ENCODE measurements at places on chromosomes 6 and 20. TPM values are rescaled to one million over a fixed set of nuclear protein-coding genes. Genes with fewer than 3 reads are reported as not detected.
A peak's percentile ranks its signal among the peaks of the same experiment; 100 is the strongest.

DNA sequence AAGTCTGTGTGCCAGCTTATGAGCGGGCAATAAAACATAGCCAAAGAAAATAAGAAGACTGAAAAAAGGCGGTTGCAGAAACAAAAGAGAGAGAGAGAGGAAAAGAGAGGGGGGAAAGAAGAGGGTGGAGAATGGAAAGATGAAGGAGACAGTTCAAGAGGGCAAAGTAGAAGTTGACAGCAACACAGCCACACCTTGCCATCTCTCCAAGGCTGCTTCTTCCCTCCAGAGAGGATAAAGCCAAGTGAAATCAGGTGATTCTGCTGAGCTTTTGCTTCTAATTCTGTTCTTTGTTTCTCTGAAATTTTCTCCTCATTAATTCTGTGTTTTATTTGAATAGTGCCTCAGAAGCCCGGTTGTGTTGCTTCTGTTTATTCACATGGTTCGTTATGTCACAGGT, 48.5 kb downstream of the PTPRK start:
- H3K27me3 ChIP-seq = no peaks in the 10 kb centered on the region
- DNase-seq = no peak
- no peaks in the 10 kb centered on the region for H3K36me3 ChIP-seq
- H3K27ac ChIP-seq = no peak overlapping the region

- H3K27ac ChIP-seq = no peak overlapping the region
- H3K27me3 ChIP-seq = no peaks in the 10 kb centered on the region
- H3K4me3 ChIP-seq = no peak overlapping the region
- no peaks in the 10 kb centered on the region for H3K4me1 ChIP-seq
- no peaks in the 10 kb centered on the region for H3K36me3 ChIP-seq
- no peak for DNase-seq
These were observed 86.3 kb downstream of the SLC22A23 start for GRCh38 chr6:3370361-3371221.

DNA sequence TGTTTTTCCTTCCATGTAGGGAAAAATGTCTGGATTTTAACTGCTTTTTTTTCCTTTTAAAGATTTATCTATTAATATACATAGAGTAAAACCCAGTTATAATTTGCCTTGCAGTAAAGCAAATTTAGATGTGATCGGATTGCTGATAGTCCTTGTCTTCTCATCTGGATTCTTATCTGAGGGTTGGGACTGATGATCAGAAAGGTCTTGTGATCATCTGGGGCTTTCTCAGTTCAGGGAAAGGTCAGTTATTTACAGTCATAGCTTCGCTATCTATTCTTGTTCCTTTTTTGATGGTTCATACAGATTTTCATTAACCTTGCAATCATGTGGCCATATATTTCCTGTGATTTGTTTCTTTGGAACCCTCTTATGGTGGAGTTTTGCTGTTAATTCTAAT, 63.8 kb upstream of the CLDN20 start:
- DNase-seq = no peak
- no peak overlapping the region for H3K27ac ChIP-seq
- no peak overlapping the region for H3K4me3 ChIP-seq
- no peaks in the 10 kb centered on the region for H3K36me3 ChIP-seq
- no peaks in the 10 kb centered on the region for H3K27me3 ChIP-seq

DNA sequence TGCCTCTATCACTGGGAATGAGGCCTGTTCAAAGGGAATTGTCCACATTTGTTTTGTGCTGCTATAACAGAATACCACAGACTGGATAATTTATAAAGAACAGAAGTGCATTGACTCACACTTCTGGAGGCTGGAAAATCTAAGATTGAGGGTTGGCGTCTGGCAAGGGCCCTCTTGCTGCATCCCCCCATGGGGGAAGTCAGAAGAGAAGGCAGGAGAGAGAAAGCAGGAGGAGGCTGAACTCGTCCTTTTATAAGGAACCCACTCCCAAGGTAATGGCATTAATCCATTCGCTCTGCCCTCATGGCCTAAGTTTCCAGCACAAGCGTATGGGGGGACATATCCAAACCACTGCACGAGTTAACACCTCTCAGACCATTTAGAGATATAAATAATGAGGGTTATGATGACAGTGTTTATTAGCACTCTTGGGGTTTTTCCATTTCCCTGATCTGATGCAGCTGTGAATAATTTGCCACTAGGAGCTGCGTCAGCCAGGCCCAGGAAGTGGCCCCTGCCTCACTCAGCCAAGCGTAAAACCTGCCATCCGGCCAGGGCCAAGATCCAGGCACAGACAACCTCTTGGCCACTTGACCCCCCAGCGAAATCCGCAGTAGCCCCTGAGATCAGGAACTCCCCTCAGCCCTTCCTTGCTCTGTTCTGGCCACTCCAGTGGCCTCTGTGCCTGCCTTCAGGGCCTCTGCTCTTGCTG, 14.2 kb upstream of the SLCO4A1 start:
- H3K4me1 ChIP-seq = peaks cover 14% of the 10 kb centered on the region
- no peak overlapping the region for H3K27ac ChIP-seq
- DNase-seq = peak; percentile 10
- H3K36me3 ChIP-seq = no peaks in the 10 kb centered on the region
- no peak overlapping the region for H3K4me3 ChIP-seq

DNA sequence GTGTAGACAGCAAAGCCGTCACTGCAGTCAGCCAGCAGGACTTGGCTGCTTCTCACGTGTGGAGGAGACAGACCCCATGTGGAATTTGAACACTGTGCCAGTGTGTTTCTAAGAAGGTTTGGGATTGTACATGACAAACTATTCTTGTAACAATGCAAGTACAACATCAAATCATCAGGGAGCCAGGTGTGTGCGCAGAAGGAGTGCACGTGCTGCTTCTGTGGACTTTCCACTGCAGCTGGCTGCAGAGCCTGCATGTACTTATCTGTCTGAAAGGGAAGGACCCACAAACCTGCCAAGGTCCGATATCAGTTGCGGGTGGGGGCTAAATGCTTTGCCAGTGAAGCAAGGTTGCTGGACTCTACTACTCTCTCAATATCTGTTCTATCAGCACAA, 211.6 kb downstream of the WDR27 start:
- H3K27me3 ChIP-seq = no peaks in the 10 kb centered on the region
- no peak overlapping the region for H3K4me3 ChIP-seq
- H3K4me1 ChIP-seq = no peaks in the 10 kb centered on the region
- H3K36me3 ChIP-seq = no peaks in the 10 kb centered on the region
- DNase-seq = peak; percentile 39

The BPIFB4 gene
- not detected for total RNA-seq

The TMEM244 gene
- total RNA-seq = not detected

The PTGIS gene
- 22.0 TPM for total RNA-seq

The VSTM2L gene
- total RNA-seq = 9.6 TPM

- no peak overlapping the region for H3K4me3 ChIP-seq
- no peaks in the 10 kb centered on the region for H3K27me3 ChIP-seq
- H3K36me3 ChIP-seq = no peaks in the 10 kb centered on the region
- no peak for DNase-seq
- H3K4me1 ChIP-seq = no peaks in the 10 kb centered on the region
These were observed 23.0 kb upstream of the CD24 start for GRCh38 chr6:106997392-106998158.

- no peak overlapping the region for H3K4me3 ChIP-seq
- no peak overlapping the region for H3K27ac ChIP-seq
- H3K4me1 ChIP-seq = no peaks in the 10 kb centered on the region
- DNase-seq = no peak
- no peaks in the 10 kb centered on the region for H3K27me3 ChIP-seq
These were observed 987.7 kb downstream of the GRIK2 start for GRCh38 chr6:102381203-102381602.

DNA sequence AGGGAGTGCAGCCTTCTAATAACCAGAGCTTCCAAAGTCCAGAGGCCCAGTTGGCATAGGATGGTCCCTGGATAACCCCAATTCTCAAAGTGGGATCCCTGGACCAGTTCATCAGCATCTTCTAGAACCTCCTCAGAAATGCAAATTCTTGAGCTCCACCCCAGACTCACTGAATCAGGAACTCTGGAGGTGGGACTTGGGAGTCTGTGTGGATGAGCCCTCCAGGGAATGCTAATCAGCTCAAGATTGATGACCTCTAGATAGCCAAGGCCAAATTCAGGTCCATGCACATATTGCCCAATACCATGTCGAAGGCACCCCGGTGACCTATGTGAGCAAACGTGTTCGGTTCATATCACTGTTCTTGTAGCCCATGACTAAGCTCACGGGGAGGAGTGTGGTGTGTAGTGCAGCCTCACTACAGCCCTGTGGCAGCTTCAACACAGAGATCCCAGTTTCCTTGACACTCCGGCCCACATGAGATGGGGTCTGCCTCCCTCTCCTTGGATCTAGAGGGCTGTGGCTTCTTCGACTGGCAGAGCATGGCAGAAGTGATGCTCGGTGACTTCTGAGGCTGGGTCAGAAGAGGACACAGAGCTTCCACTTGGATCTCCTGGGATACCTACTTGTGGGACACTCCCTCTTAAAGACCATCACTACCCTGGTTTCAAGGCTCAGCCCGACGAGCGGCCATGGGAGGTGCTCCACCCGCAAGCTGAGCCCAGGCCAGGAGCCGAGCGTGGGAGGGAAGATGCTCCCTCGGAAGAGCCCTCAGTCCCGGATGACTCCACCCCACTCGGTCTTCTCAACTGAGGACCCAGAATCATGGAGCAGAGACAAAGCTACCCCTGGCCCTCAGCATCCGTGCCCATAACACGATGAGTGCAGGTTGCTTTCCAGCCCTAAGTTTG, 151.1 kb upstream of the CST7 start:
- H3K4me3 ChIP-seq = no peak overlapping the region
- H3K36me3 ChIP-seq = no peaks in the 10 kb centered on the region
- H3K27ac ChIP-seq = no peak overlapping the region
- H3K4me1 ChIP-seq = no peaks in the 10 kb centered on the region
- no peak for DNase-seq

The C6orf58 gene
- total RNA-seq = not detected

GRCh38 chr6:93317592-93317991, 101.8 kb downstream of the EPHA7 start:
- H3K4me1 ChIP-seq = no peaks in the 10 kb centered on the region
- no peak overlapping the region for H3K4me3 ChIP-seq
- no peak for DNase-seq
- no peaks in the 10 kb centered on the region for H3K36me3 ChIP-seq
- no peaks in the 10 kb centered on the region for H3K27me3 ChIP-seq

The PTPRA gene
- 24.9 TPM for total RNA-seq

GRCh38 chr6:102485480-102485879, 1092.0 kb downstream of the GRIK2 start:
- no peak overlapping the region for H3K27ac ChIP-seq
- no peak for DNase-seq
- H3K4me3 ChIP-seq = no peak overlapping the region

DNA sequence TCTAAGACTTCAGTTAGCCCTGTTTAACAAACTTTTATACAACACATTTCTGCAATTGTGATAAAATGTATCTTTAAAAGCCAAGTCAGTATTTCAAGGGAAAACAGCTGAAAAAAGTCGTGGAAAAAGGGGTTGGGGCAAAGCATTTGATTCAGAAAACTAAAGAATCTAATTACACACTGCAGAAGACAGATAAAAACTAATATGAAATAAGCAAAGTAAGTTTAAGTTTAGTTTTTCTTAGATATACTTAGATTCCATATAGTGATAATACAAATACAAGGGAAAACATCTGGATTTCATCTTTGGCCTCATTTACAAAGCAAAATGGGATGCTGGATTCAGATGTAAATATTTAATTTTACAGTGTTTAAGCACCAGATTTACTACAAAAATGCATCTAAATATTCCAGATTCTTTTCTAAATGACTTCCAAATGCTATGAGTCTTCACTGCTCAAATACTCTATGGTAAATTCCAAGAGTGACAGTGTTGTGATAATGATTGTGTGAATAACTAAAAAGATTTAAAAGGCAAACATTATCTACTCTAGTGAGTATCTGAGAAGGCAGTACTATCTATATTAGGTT, 1.5 kb upstream of the ADNP start:
- no peak for DNase-seq
- H3K4me1 ChIP-seq = peaks cover 18% of the 10 kb centered on the region
- no peaks in the 10 kb centered on the region for H3K27me3 ChIP-seq
- peaks cover 61% of the 10 kb centered on the region for H3K36me3 ChIP-seq
- no peak overlapping the region for H3K4me3 ChIP-seq

DNA sequence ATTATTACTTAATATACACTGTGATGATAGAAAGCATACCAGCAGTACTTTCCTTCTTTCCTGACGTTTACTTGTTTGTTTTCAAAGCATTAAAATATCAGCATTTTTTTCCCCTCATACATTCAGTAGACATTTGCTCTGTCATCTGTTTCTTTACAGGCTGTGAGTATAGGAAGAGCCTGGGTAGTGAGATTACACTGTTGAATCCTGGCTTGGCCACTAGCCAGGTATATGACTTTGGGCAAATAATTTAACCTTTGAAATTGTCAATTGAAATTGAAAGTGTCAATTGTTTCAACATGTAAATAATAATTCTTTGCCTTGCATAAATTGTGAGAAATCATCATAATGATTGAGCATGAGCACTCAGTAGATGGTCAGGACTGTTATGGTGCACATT, 336.2 kb downstream of the CDKAL1 start:
- no peaks in the 10 kb centered on the region for H3K4me1 ChIP-seq
- H3K4me3 ChIP-seq = no peak overlapping the region
- no peaks in the 10 kb centered on the region for H3K36me3 ChIP-seq
- no peak for DNase-seq
- no peak overlapping the region for H3K27ac ChIP-seq
- no peaks in the 10 kb centered on the region for H3K27me3 ChIP-seq

The PAX1 gene
- not detected for total RNA-seq

- H3K4me3 ChIP-seq = no peak overlapping the region
- no peaks in the 10 kb centered on the region for H3K4me1 ChIP-seq
- H3K36me3 ChIP-seq = no peaks in the 10 kb centered on the region
- no peaks in the 10 kb centered on the region for H3K27me3 ChIP-seq
- no peak for DNase-seq
These were observed 492.0 kb upstream of the SULF2 start for GRCh38 chr20:48277266-48277665.

The ULBP1 gene
- total RNA-seq = 0.12 TPM

DNA sequence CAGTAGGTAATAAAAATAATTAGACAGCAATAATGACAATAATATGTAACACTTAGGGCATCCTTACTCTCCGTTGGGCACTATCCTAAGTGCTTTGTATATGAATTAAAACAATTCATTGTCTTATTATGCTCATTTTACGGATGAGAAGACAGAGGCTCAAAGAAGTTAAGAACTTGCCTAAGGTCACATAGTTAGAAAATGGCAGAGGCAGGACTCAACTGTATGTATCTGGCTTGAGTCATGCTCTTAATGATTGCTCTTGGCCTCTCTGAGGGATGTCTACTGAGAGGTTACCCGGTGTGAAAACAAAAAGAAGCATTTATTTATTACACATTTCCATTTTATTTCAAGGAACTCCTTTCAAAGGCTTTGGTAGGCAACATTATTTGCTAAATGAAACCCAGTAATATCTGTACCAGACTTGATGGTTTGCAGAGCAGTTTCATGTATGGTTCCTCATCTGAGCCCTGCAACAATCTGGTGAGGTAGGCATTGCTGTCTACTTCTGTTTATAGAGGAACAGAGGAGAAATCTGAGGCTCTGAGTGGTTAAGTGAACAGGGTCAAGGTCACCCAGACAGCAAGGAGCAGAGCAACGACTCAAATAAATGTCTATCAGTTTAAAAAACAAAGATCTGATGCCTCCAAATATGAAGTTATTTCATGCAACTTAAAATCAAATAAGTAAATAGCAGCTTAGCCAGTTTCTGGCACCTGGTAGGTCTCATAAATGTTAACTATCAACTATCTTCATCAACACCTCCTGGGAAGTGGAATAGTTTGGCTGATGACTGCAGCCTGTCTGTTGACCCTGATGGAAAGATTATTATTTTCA, 4.2 kb upstream of the PARD6B start:
- no peak overlapping the region for H3K4me3 ChIP-seq
- no peaks in the 10 kb centered on the region for H3K36me3 ChIP-seq
- H3K27ac ChIP-seq = no peak overlapping the region
- H3K27me3 ChIP-seq = no peaks in the 10 kb centered on the region
- H3K4me1 ChIP-seq = peaks cover 22% of the 10 kb centered on the region

The LINC00237 gene
- total RNA-seq = not detected

The SLC26A8 gene
- total RNA-seq = not detected

Data from heart left ventricle (tissue), 16 donors.